ENCODE measurements at places on chromosomes 16 and 17.

DNA sequence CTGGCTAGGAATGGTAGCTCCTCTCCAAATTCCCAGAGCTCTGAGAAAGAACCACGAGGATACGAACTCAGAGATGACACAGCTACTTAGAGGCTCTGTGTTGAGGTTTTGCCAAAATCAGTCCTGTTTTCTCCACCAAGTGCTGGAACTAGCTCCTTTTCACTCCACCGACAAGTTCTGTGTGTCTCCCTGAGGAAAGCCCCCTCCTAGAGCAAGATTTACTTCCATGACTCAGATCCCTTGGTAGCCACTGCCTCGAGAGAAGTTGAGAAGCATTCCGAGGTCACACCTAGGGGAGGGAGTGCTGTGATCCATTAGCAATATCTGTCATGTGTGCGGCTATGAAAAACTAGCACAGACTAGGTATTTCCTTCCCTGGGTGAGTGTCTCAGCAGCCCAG lies 30.6 kb downstream of the IL21R start:
- DNase-seq: no peak

DNA sequence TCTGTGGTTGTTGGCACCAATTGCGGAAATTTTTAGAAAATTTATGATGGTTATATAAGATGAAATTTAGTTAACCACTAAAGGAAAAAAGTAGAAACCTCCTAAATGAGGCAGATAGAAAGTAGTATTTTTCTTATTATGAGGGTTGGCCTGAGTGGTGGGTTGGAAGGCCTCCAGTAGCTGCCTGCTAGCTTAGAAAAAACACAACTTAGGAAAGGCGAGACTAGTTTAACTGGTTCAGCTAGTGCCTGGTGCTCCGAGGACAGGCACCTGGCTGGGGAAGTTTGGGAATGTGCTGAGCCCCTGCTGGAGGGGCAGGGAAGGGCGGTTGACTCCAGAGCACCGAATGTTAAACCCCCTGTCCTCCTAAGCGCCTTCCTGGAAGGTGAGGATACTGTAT lies 19.9 kb downstream of the LDHD start:
- no peak for DNase-seq

DNA sequence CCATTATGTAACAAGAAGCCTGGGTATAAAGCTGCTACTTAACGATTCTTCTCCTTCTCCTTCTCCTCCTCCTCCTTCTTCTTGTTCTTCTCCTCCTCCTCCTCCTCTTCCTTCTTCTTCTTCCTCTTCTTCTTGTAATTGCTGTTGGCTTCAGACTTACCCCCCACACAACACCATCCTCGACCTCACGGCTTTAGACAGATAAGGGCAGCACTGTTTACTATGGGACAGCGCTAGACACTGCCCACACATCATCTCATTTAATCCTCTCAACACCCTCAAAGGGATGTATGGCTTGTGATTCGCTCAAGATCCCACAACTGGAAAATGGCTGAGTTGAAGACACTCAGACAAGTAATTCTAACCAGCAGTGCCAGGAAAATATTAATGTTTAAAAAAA lies 60.6 kb upstream of the NOG start:
- no peak for DNase-seq

DNA sequence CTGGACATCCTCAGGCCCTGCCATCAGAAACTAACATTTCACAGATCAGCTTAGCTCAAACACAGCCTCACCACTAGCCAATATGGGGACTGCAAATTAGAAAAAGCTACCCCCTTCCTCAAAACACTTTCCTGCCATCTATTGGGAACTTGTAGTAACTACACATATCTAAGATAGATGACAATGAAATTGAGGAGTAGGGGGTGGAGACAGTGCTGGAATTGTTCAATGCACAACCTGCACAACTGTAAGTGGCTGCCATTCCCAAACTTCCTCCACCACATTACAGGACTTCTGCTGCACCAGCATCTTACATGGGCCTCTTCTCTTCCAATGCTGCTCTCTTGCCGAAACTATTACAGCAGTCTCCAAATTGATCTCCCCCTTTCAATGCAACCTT lies 21.9 kb downstream of the AIPL1 start:
- DNase-seq: no peak

DNA sequence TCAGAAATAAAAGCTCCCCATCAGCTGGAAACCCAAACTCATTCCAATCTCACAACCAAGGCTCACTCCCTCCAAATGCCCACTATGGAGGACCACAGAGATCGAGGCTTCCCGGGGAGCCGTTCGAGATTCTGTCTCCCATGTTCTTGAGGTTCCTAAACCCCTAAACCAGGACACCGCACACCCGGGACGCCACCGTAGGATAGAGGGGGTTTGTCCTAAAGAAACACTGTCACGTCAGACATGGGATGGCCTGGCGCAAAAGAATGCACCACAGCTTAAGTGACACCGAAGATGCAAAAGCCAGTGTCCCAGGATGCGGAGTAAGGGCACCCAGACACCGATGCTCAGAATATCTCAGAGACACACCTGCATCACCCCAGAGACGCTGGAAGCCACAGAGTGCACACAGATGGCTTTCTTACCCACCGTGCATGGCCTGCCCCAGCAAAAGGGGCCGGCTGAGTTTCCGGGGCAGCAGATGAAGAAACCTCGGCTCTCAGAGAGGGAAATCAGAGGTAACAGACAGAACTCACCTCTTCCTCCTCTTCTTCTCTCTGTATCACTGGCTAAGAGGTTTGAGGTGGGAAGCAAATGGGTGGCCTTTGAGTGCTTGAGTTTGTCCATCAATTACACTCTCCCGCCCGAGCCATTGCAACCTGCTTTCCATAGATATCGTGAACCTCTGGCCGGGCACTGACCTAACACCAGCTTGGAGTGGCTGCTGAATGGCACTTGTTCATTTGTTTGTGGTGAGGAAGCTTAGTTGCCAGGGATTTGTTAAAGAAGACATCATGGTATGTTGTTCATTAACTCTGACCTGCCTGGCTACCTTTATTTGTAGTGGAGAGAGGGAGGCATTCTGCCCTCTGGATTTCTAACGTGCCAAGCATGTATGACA lies 65.1 kb upstream of the TNRC6C start:
- no peak for DNase-seq

DNA sequence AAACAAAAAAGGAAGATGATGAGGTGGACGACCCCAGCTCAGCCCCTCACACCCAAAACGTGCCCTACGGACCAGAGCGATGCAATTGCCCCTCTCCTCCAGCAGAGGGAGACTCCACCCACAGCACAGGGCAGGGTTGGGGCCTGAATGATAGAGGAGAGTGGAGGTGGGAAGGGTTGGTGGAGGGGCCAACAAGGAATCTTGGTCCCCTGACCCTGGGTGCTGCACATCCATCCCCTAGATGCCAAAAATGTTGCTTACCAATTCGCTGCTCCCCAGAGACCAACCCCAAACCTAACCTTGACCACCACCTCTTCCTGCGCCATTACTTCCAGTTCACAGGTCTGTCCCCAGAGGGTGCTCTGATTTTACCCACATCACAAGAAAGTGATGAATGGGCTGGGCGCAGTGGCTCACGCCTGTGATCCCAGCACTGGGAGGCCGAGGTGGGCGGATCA lies 12.9 kb downstream of the P2RX5 start:
- DNase-seq: peak; percentile 40
